ENCODE measurements at places on chromosomes 7 and 10. TPM values are rescaled to one million over a fixed set of nuclear protein-coding genes. Genes with fewer than 3 reads are reported as not detected.

DNA sequence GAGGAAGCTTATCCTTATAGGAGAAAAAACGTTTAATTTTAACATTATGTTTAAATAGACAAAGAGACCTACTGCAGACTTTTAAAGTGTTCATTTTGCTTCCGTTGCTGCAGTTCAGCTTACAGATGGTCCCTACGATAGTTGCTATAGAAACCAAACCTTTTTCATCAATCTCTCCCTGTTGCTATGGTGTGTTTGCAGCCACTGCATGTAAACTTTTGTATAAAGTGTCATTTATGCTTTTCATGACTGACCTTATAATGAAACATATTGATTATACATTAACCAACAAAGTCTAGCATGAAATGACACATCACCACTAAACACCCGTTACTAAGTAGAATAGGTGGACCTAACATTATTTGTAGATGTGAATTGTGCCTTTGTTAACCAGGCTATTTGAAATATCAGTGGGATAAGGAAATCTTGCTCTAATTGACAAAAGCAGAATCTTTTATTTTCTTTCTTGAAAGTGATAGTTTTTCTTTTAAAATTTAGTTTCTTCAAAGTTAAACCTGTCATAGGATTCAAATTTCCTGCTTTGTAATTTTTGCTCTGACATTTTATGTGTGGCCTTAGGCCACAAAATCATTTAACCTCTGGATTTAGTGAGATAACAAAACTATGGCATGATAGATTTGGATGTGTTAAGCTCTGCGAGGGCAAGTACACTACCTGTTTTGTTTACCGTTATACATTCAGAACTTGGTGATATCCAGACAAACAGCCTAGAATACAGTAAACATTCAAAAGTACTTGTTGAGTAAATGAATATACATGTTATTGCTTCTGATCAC is 64.0 kb downstream of the CACNB2 start:
- DNase-seq = no peak

Gene WNT2
- total RNA-seq = 1.6 TPM

- no peak for DNase-seq
Measured at GRCh38 chr10:70779511-70780369, 5.4 kb downstream of the TBATA start.

DNA sequence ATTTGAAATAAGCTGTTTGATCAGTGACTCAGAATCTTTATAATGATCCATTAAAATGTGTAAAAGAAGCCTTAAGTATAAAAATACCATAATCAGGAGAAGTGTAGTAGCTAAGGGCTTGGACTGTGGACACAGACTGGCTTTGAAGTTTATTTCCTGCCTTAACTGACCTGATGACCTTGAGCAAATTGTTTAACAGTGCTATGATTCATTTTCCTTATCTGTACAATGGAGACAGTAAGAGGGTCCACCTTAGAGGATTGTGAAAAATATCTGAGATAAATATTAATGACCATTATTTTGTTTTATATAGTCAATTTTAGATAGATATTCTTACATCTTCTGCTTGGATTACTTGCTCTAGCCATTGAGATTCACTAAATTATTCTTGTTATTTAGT is 13.3 kb upstream of the RPA3 start:
- no peak for DNase-seq

- no peak for DNase-seq
Measured at GRCh38 chr7:123727071-123727837, 21.5 kb downstream of the WASL start.

Gene GIMAP8
- 11.4 TPM for total RNA-seq

DNA sequence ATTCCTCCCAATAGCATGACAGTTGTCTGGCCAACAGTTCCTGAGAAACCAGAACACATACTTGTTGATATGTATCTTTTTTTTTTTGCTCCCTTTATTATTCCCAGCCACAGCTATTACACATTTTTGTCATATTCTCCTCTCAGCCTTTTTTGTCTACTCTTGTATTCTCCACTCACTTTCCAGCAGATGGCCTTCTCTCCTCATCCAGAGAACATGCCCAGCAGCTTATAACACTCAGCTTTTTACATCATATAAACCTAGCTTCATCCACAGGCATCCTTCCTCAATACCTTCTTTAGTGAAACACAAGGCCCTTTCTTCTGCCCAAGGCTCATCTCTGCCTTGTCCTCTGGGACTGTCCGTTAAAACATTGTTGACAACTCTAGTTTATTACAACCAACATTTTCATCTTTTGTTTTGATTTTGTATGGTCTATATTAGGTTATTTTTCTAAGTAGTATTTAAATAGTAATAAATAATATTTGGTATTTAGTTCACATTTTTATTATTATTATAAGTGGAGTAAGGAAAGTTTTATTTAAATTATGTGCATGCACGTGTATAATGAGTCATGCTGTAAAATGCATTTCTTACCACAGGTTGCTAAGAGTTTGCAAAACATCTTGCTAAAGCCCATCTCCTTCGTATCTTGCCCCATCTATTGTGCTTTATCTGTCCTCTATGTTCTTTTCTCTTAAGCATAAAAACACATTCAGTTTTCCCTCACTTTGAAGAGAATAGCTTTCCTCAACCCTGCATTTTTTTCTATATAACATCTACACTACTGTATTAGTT is 101.5 kb downstream of the ORC5 start:
- no peak for DNase-seq

- DNase-seq = no peak
Measured at GRCh38 chr10:48607356-48608278, 2.7 kb upstream of the ARHGAP22 start.

Gene CALCR
- 0.22 TPM for total RNA-seq

- DNase-seq = no peak
Measured at GRCh38 chr7:113392841-113393540, 274.6 kb upstream of the SMIM30 start.

DNA sequence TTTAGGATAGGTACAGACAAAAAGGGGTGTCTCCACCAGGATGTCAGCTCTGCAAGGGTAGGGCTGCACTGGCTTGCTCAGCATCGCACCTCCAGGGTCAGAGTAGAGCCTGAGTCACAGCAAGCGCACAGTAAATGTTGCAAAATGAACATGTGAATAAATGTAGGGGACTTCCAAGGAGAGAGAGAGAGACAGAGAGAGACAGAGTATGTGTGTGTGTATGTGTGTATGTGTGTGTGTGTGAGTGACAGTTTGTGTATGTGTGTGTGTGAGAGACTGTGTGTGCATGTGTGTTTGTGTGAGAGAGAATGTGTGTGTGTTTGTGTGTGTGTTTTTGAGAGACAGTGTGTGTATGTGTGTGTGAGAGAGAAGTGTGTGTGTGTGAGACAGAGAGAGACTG is 163.3 kb downstream of the RPS24 start:
- no peak for DNase-seq

- no peak for DNase-seq
Measured at GRCh38 chr10:59970396-59971368, 64.3 kb upstream of the CCDC6 start.

DNA sequence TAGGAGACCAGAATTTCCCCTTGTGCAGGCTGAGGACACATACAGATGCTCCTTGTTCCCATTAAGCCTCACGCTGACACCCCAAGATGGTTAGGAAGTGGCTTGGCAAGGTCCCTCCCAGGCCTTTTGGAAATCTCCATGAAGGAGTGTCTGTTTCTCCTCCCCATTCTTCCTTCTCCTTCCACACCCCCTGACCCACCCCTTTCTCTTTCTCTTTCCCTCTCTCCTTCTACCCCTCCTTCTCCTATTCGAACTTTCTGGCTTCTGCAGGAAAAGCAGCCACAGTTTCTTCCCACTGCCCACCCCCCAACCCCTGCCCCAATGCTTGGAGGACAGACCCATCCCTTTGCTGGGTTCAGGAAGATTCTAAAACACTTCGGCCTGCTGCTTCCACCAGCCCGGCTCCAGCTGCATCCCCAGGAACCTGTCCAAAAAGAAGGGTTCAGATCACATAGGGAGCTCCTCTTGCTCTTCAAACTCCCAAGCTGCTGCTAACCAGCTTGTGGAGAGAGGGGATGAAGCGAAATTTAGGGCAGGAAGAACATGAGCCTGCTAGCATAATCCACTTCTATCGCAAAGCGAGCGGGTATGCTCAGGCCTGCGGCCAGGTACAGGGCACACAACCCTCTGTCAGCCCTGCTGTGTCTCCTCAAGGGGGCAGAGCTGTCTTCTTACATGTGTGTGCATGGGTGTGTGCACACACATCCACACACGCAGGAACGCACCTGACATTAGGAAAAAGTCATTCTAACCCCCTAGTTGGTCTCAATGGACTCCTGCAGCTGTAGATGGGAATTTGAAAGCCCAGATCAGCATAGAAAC is 80.4 kb downstream of the PPP1R3C start:
- DNase-seq = peak; percentile 70

Gene CCDC3
- 15.2 TPM for total RNA-seq

DNA sequence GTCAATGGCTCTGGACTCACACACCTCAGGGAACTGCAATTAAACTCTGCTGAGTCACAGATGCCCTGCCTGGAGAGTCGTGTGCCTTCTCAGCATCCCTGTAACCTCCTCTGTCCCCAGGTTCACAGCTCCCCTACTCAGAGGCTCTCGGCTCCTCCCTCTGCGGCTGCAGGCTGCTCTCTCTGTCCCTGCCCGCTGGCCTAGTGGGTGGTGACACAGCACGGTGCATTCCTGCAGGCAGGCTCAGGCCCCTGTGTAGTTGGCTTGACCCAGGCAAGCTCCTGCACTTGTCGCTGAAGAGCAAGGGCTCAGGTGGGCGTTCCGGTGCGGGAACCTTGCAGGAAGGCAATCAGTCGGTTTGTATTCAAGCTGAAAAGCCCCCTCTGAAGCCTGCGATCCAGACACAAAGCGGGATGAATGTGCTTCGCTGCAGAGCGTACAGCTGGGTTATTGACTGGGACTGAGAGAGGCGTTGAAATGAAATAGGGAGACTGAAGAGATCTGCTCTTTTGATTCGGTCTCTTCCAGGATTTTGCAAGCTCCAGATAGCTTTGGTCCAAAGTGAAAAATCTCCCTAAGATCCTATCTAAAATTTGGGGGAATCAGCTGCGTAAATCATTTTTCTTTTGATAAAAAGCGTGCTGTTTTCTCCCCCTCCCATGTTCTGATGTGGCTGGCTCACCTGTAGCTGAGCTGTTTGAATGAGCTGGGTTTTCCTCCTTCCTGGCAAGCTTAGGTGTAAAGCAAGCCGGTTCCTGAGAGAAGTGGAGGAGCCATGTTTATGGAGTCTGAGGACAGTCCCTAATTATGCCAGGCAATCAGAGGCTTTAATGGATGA is 208.7 kb upstream of the PHYHIPL start:
- DNase-seq = peak; percentile 21

Gene TAS2R4
- total RNA-seq = 1.0 TPM

GRCh38 chr7:112199672-112200071 is 6.5 kb downstream of the DOCK4 start:
- DNase-seq = no peak

GRCh38 chr10:19194866-19195265 is 146.3 kb downstream of the MALRD1 start:
- no peak for DNase-seq

Gene PAPOLB
- total RNA-seq = 0.39 TPM

- peak; percentile 84 for DNase-seq
Measured at GRCh38 chr7:5354460-5355232, 69.0 kb downstream of the TNRC18 start.

DNA sequence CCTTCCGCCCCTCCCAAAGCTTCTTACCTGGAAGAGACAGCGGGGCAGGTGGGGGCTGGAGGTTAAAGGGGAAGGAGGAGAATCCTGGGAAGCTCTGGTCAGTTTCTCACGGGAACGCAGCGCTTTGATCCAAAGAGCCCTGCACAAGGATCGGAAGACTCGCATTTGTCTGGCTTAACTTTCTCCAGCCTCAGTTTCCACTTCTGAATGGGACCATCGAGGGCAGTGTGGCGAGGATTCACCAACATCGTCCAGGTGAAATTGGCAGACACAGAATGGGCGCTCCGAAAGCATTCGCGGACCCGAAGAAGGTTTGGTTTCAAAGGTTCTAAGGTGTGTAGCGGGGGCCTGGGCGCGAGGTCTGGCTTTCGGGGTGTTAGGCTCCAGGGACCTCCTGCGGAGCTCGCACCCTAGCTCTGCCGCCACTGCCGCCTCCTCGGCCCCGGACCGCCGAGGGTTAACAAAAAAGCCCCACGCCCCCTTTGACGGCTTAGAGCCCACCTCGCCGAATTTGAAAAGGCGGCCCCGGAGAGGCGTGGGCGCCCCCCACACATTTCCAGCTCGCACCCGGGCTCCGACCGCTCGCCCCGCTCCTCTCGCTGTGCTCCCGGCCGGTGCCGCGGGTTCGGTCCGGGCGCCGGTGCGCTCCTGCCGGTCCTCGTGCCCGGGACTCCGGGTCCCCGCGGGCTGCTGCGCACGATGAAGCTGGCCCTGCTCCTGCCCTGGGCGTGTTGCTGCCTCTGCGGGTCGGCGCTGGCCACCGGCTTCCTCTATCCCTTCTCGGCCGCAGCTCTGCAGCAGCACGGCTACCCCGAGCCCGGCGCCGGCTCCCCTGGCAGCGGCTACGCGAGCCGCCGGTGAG is at the start of gene COL26A1:
Gene COL26A1 (plus strand): TSS at position 542 of the 862 bp plus-strand sequence. CDS start 158 bp downstream, at position 700.
- peak; percentile 68 for DNase-seq

- no peak for DNase-seq
Measured at GRCh38 chr7:132618271-132618955, 42.1 kb upstream of the PLXNA4 start.

DNA sequence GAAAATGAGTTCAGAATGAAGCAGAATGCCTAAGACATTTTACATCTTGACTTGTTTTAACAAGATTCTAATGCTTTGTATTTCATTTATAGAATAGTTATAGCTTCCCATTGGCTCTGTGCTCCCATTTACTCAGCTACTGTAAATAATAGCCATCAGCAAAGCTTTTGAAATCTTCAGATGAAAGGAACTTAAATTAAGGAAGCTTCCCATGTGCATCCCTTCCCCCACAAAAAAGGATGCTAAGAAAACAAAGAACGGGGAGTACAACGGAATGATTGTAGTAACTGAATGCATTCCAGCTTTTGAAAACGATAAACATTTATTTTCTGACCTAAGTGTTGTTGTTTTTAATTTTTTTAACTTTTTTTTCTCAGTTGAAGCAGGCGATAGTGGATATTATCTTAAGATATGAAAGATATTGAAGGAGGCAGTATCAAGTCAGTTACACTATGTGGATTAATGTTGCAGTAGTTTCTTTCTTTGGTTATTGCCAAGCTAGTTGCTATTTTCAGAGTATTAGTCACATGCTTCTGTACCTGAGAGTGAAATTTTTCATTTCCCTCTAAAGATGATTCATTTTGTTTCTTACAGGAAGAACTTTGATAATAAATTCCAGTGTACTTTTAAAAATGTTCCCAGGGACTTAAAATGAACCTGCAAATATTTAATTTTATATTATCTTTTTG is 129.2 kb downstream of the KCND2 start:
- DNase-seq = no peak

- no peak for DNase-seq
Measured at GRCh38 chr7:20206104-20206896, 10.9 kb downstream of the MACC1 start.

Gene R3HCC1L
- 6.4 TPM for total RNA-seq

Gene C10orf95
- total RNA-seq = not detected
